Inflammatory macrophage treated with lipopolysaccharide for 1 hour (primary cell): ENCODE measurements at places on chromosomes 4 and X.

GRCh38 chrX:108734426-108734825 lies 1.9 kb downstream of the IRS4 start:
- no peak for DNase-seq

DNA sequence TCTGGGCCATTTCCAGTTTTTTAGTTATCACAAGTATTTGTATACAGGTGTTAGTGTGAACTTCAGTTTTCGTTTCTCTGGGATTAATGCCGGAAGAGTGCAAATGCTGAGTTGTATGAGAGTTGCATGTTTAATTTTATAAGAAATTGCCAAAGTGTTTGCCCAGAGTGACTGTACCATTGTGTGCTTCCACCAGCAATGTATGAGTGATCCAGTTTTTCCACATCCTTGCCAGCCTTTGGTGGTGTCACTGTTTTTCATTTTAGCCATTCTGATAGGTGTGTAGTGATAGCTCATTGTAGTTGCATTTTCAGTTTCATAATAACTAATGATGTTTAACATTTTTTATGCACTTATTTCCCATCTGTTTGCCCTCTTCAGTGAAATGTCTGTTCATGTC lies 18.4 kb downstream of the PLS3 start:
- DNase-seq, result no peak

DNA sequence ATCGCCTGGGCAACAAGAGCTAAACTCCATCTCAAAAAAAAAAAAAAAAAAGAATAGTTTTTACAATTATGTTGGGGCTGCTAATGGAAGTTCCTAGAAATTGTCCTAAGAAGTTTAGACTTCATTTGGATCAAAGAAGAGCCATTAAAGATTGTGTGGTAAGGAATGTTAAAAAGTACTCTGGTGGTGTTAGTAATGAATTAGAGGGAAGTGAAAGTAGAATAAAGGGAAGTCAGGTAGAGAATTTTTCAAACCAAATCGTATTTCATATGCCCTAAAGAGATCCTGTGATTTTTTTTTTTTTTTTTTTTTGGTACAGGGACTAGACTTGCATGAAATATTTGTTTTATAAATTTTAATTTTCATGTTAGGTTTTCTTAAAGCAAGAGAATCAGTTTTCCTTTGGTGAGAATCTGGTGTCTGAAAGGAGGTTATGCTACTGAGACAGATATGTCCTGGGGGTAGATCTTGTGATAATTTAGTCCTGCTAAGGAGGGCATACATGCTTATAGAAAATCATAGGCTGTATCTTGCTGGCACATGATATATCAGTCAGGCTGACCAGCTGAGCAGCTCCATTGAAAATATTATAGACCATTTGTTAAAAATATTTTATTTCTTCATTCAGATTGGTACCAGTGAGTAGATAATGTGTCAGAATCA lies 10.7 kb downstream of the SEC24B start:
- peak; percentile 32 for DNase-seq

- DNase-seq, result no peak
These were observed 1157.6 kb upstream of the TENM3 start for GRCh38 chr4:181085557-181085956.

- DNase-seq, result no peak
These were observed 136.4 kb downstream of the ADGRL3 start for GRCh38 chr4:61336488-61336887.
